MCF 10A (cell line): ENCODE measurements at places on chromosomes 1 and 21. TPM values are rescaled to one million over a fixed set of nuclear protein-coding genes. Genes with fewer than 3 reads are reported as not detected.
A peak's percentile ranks its signal among the peaks of the same experiment; 100 is the strongest.

Gene FAAH
- 17.3 and 19.3 TPM in 2 replicates for total RNA-seq

- no peak overlapping the region for H3K4me3 ChIP-seq
- H3K36me3 ChIP-seq, result no peaks in the 10 kb centered on the region
- DNase-seq, result no peak
- no peaks in the 10 kb centered on the region for H3K4me1 ChIP-seq
- H3K27me3 ChIP-seq, result peaks cover 38% of the 10 kb centered on the region
Observed at GRCh38 chr1:30462166-30462565, 261.2 kb downstream of the MATN1 start.

- H3K27ac ChIP-seq, result no peak overlapping the region
- no peaks in the 10 kb centered on the region for H3K27me3 ChIP-seq
- peaks cover 8% of the 10 kb centered on the region for H3K4me1 ChIP-seq
- no peaks in the 10 kb centered on the region for H3K36me3 ChIP-seq
Observed at GRCh38 chr21:26451081-26451740, 121.9 kb downstream of the CYYR1 start.

DNA sequence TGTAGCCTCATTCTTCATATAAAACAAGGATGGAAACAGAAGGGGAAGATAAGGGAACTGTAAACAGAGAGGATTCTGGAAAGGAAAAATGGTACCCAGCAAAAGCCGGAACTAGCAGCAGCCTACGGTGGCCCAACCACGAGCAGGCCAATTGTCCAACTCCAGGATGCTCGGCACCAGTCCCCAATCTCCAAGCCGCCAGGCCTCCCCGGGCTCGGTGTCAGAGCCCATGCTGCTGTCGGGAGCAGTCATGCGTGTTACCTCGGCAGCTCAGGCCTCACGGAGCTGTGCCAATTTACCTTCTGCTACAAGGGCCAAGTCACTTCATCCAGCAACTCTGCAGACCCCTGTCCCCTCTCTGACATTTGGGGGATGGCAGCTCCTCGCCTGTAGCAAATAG, 130.8 kb downstream of the ZBTB18 start:
- H3K27me3 ChIP-seq, result no peaks in the 10 kb centered on the region
- no peak for DNase-seq
- H3K4me3 ChIP-seq, result no peak overlapping the region
- H3K27ac ChIP-seq, result no peak overlapping the region

DNA sequence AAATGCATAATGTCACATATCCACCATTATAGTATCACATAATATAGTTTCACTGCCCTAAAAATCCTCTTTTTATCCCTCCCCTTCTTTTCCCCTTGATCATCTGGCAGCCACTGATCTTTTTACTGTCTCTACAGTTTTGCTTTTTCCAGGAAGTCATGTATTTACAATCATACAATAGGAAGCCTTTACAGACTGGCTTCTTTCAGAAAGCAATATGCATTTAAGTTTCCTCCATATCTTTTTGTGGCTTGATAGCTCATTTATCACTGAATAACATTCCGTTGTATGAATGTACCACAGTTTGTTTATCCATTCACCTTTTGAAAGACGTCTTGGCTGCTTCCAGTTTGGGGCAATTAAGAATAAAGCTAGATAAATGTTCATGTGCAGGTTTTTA, 14.3 kb upstream of the WDTC1 start:
- H3K36me3 ChIP-seq, result no peaks in the 10 kb centered on the region
- H3K4me3 ChIP-seq, result no peak overlapping the region
- no peak for DNase-seq
- no peaks in the 10 kb centered on the region for H3K27me3 ChIP-seq

DNA sequence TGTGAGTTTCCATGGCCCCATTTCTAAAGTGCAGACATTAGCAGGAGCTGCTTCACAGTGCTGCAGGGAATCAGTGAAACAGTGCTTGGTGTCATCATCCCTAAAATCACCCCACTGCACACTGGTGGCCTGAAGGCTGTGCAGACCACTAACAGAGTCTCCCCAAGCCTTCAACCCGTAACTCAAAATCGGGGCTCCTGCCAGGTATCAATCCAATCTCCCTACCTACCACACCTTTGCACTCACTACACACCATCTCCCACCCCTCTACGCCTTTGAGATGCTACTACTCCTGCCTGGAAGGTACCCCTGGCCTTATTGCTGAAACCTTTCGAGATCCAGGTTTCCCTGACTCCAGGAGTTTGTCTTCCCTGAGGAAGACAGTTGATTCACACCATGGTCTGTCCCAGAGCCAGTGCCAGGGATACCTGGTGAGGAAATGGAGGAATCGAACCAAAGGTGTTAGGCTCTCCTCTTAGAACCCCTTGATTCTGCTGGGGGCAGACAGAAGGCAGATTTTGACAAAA, 25.5 kb downstream of the SLC2A1 start:
- peak overlapping the region; percentile 24 for H3K4me3 ChIP-seq
- no peak overlapping the region for H3K27ac ChIP-seq
- no peaks in the 10 kb centered on the region for H3K27me3 ChIP-seq
- H3K4me1 ChIP-seq, result peaks cover 53% of the 10 kb centered on the region
